Retina (tissue), 1 donor: ENCODE measurements at places on chromosomes 11 and 22.

- no peak for DNase-seq
Measured at GRCh38 chr11:62999156-62999555, 14.4 kb upstream of the SLC22A6 start.

GRCh38 chr22:28826921-28827320 lies 26.6 kb upstream of the XBP1 start:
- DNase-seq, result no peak

DNA sequence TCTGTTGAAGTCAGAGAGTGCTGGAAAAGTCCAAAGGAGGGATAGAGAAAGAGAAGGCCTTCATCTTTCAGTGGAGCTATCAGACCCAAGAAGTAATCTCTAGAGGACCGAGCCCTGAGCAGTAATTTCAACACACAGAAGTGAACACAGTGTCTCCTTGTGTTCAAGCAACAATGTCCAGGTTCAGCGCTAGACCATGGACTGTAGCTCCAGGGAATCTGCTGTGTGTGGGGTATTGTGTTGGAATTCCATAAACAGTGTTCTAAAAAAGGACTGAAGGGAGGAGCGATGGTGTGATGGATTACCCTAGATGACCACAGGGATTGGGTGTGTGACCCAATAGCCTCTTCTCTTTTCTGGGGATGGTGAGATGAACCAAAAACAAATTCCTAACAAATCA lies 165.9 kb downstream of the BLID start:
- DNase-seq, result no peak

DNA sequence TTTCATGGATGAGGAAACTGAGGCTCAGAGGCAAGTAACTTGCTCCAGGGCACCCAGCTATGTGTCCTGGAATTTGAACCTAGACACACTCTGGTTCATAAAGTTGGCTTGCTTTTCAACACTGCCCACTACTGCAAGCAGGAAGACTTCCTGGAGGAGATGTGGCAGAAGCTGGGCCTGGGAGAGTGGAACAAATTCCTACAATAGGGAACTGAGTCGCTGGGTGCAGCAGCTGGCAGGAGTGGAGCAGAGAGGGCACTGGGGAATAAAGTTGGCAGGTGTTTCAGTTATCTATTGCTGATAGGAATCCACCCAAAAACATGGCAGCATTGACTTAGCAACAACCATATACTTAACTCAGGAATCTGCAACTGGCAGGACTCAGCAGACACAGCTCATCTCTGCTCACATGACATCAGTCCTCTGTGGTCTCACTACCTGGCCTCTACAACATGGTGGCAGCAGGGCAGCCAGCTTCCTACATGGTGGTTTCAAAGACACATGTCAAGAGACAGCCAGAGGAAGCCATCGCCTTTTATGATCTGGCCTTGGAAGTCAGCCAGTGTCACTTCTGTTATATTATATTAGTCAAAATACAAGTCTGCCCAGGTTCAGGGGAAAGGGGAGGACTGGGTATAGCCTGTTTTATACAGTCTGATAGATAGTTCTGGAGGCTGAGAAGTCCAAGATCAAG lies 10.6 kb upstream of the CARD10 start:
- DNase-seq, result no peak

DNA sequence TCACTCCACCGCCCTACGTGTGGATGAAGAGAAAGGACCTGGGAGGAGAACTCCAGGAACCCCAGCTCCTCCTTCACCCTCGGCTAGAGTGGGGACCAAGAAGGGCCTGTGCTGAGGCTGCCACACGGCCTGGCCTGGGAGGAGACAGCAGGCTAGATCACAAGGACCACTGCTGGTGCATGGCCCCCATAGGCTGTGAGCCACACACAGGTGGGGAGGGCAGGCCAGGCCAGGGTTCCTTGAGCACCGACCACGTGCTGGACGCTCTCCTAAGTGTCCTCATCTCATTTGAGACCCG lies 1392.4 kb downstream of the TBC1D22A start:
- DNase-seq, result no peak

GRCh38 chr22:47068626-47068996 lies 306.2 kb downstream of the TBC1D22A start:
- DNase-seq, result no peak
